Activated effector memory CD4-positive, alpha-beta T cell treated with Interleukin-2 at 50 U/mL for 16 hours (primary cell): ENCODE measurements at places on chromosomes 5 and 9.

DNA sequence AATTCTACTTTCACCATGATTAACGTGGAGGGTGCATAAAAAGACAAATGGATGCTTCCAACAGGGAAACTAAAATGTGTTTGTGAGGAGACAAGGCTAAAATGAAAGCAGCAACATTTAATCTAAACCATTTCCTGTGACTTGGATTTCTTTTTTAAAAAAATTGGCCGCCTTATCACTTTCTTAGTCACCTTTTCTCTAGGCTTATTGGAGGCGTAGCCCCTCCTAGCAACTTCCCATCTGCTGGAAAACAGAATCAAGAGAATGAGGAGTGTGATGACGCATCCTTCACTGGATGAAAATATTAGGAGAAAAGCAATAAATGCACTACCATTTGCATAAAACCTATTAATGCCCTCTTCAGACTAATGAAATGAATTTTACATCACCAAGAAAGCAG lies 791 bp upstream of the GPR150 start:
- no peak for DNase-seq

DNA sequence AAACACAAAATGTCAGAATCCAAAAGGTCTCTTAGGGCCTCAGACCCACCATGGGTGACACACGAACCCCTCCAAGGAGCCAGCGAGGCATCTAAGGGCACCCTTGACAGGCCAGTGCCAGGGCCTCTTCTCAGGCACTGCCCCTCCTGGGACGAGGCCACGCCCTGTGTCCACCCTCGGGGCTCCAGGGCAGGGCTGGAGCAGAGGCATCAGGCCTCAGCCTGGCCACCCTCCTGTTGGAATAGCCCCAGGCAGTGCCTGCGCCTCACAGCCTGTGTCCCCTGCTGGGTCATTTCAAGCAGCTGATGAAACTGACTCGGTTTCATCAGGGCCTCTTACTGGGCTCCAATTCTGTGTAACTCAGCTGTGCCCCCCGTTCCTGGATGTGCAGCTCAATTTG lies 32.8 kb upstream of the SUSD3 start:
- DNase-seq: no peak

DNA sequence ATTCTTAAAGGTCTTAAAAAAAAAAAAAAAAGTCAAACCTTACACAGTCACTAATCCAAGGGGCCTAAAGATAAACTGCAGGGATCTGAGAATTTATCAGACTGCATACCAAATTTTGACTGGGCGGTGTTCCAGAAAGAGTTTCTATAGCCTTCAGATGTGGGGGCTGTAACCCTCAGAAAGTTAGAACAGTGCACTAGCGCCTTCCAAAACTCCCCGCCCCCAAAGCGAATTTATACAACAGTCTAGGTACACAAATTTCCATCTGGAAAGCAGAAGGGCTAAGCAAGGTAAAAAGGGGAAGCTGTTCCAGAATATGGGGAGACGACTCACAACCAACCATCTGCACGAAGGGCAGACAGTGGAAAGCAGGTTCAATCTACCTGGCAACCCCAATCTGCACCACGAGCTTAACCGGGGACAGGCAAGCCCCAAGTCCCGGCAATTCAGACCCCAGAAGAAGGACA lies 813 bp downstream of the ERMP1 start:
- DNase-seq: no peak

DNA sequence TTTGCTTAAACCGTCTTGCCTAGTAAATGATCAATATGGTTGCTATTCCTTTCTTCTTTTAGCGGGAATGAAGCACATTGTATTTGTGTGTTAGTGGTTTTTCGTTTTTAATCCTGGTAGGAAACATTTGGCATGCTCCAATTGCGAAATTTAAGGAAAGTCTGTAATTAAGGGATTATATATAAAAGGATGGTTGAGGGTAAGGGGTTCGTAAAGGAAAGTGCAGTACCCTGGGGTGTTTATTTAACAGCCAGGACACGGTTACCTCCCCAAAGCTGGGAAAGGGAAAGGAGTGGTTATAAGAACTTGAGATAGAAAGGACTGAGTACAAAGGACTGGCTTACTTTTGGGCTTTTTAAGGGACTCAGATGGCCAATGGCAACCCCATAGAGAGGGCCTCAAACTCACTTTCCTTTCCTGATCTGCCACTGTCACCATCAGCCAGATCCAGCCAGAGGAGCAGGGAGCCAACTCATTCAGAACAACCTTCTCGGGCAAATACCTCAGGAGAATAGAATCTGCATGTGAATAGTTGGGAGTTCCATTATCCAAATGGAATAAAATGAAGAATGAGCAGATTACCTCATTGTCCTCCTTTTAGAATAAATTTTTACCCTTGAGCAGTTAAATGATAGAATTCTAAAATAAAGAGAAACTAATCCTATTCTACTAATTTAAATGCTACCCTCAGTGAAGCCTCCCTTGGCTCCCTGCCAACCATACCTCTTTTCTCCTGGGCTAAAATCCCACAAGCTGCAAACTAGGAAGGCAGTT lies 117.7 kb downstream of the SNCAIP start:
- no peak for DNase-seq

DNA sequence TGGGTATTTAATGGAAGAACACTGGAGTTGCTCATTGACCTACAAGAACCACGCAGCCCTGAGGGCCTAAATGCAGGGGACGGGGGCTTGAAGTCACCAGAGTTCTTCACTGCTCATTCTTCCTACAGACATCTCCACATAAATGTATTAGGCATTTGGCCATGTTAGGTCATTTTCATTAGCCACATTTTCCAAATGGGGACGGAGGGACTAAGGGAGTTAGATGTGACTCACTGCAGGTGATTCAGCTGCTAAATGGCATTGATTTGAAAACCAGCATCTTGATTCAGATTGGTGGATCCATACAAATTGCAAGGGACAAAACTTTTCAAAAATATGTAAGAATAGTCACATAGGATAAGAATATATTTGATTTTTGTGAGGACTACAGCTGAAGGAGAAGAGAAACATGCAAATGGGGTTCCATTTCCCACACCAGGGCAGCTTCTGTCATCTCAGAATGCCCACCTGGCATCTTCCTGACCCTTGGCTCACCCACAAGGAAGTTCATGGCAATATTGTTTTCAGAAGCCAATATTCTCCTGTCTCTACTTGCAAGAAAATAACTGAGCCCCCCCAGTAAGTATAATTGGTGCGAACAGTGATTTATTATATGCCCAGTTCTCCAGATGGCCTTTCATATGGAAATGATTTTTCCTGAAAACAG lies 264.8 kb downstream of the DOCK8 start:
- DNase-seq: no peak

GRCh38 chr5:1118231-1118698 lies 6.4 kb upstream of the SLC12A7 start:
- DNase-seq: no peak
